ENCODE measurements at places on chromosomes 4 and X.

- no peak for DNase-seq
Measured at GRCh38 chr4:143224255-143224654, 39.5 kb downstream of the USP38 start.

DNA sequence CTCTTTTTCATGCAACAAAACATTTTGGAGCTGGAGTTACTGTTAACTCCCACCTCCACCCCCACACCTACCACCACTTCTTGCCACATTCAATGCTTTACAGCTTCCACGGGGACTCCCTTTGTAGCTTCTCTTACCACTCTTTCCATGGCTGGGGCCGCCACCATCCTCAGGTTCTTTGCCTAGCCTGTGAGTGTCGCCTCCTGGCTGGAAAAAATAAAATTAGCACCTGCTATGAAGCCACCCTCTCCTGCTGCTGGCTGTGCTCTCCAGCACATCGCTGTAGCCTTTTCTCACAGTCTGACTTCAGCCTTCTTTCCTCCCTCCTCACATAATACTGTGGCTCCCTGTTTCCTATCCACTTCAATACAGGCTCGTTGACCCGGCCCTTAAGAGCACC, 114.4 kb downstream of the FRAS1 start:
- DNase-seq, result no peak

DNA sequence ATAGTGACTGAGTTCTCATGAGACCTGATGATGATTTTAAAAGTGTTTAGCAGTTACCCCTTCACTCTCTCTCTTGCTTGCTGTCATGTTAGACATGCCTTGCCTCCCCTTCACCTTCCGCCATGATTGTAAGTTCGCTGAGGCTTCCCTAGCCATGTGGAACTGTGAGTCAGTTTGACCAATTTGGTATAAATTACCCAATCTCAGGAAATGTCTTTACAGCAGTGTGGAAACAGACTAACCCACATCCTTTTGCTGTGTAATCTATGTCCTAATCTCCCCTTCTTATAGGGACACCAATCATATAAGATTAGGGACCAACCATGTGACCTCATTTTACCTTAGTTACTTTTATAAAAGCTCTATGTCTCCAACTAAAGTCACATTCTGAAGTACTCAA, 677.8 kb downstream of the ADGRL3 start:
- DNase-seq, result no peak

DNA sequence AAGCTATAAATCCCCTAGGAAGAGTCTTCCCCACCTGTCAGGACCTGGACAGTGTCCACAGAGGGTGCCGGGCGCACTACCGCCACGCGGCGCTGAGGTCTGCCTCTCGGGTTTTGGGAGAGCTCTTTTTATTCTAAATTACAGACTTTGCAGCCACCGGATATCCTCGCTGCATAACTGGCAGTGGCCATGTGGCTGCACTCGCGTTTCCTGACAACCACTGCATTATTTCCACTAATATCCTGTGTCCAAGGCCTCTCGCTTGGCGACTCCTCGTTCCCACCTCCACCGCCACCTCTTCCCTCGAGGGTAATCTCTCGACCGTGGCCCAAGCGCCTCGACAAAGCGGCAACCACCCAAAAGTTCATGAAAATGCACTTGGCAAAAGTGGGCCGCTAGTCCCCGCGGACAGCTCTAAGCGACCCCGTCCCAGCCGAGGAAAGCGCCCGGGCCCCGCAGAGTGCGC, 512 bp upstream of the TMEM131L start:
- DNase-seq, result peak; percentile 58

DNA sequence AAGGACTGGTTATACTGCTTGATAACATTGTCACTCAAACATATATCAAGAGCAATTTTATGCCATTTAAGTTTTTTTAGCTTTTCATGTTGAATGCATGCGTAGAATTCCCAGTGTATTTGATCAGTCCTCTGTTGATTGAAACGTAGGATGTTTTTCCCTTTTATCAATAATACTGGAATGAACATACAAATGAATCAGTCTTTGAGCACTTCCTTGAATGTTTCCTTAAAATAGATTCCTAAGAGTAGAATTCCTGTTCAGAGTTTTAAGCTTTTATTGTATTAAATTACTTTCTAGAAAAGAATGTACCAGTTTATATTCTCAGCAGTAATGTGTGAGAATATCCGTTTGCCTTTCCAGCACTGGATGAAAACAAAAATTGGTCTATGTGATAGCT, 37.8 kb downstream of the ADD1 start:
- DNase-seq, result no peak

GRCh38 chr4:15914736-15915135, 23.8 kb downstream of the FGFBP1 start:
- no peak for DNase-seq

GRCh38 chrX:154327038-154327820, 31.6 kb downstream of the TKTL1 start:
- peak; percentile 68 for DNase-seq

DNA sequence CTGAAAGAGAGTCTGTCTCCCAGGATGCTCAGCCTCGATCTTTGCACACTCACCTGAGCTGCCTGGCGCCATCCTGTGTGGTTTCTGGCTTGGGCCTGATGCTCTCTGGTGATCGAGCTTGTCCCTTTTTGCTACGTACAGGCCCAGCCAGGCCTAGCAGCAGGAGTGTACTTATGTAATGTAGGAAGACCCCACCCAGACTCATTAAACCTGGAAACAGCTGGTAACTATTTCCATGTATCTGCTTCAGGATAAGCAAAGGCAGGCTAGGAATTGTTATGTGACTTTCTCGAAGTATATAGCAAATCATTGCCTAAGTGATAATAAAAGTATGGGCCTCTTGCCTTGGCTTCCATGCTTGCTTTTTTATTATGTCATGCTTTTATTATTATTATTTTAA, 18.6 kb upstream of the ARSJ start:
- DNase-seq, result no peak

GRCh38 chr4:142600952-142601351, 245.1 kb downstream of the INPP4B start:
- DNase-seq, result no peak

- peak; percentile 42 for DNase-seq
Measured at GRCh38 chr4:76801621-76802235, 96.2 kb downstream of the SOWAHB start.

DNA sequence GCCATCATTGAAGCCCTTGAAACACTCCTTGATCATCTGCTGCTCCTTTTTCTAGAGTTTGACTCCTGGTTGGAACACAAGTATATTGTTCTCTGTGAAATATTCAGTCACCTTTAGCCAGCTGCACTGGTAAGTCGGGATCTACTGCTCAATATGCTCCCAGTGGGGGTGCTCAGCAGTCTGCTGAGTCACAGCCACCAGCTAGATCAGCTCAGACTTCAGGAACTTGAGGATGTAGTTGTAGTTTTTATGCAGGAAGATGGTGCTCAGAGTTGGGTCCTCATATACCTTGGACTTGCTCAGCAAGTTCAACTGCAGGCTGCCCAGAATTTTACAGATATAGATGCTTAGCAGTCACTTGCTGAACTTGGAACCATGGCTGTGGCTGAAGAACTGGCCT, 202.5 kb upstream of the RPL34 start:
- DNase-seq, result peak; percentile 56

- DNase-seq, result no peak
Measured at GRCh38 chr4:26978387-26979053, 117.9 kb downstream of the STIM2 start.

DNA sequence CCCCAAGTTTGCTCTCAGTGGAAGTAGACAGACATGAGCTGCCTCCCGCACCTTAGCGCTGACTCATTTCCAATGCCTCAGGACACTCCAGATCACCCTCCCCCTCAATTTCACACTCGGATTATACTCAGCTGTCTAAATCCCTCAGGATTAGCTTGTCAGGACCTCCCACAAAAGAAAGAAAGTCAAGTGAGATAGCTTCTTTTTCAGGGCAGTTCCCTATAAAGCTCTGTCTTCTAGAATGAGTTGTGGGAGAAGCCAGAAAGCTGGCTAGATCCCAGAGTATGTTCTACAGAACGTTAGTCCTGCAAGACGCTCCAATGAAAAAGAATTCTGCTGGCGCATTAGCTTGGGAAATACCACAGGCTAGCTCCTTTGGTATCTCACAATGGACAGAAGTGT, 51.2 kb upstream of the MTNR1A start:
- DNase-seq, result peak; percentile 52

- no peak for DNase-seq
Measured at GRCh38 chrX:71482228-71482958, 50.5 kb upstream of the OGT start.

- no peak for DNase-seq
Measured at GRCh38 chrX:40784516-40785151, 49.3 kb upstream of the MED14 start.

DNA sequence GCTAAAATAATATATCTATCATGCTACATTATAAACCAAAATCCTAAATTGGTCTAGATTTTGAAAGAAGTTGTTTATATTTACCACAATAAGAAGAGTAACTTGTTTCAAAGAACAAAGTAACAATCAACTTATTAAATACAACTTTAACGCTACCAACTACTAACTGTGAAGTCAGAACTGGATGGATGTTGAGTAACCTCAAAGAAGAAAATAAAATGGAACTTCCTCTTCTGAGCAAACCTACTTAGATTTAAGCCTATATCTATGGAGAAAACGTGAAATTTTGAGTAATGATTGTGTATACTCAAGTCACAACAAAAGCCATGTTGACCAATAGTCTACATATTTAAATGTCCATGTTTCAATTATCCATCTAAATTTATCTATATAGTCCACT, 25.7 kb downstream of the SH3RF1 start:
- no peak for DNase-seq

GRCh38 chrX:291411-291901, 10.3 kb downstream of the PLCXD1 start:
- DNase-seq, result no peak

DNA sequence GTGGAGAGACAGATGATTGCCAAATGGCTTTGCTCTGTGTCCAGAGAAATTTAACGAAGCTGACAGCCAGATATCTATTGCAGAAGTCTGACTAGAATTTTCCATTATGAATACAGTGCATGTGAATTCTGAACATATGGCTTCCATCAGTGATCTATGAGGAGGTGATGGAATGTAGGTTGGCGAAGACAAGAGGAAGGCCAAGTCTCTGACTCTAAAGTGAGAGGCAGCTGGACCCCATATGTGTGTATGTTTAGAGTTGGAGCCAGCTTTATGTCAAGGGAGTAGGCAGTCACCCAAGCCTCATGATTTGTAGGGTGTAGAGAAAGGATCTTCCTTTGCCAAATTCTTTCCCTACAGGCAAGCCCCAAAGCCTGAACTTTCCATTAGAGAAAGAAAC, 76.2 kb upstream of the TEX13D start:
- peak; percentile 91 for DNase-seq

GRCh38 chr4:177483760-177484159, 41.5 kb upstream of the AGA start:
- DNase-seq, result no peak

GRCh38 chr4:48484494-48485168, 1.5 kb downstream of the SLC10A4 start:
- DNase-seq, result no peak

- no peak for DNase-seq
Measured at GRCh38 chr4:86178211-86178610, 181.6 kb downstream of the MAPK10 start.

DNA sequence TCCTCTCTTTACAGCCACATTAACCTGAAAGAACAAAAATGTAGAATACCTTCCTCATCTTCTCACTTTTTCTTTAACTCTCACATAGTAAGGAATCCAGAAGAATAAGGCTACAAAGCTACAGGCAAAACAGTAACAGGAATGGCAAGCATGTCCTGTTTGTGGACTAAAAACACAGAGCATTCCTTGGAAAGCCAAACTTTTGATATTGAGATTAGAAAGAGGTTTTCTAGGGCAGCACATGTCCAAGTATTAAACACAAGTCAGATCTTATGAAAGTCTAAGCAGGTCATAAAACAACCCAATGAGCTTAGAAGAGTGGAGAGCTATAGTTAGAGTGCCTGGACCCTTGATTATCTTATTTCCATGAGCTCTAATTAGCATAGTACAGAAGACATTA, 58.2 kb upstream of the FAM9C start:
- peak; percentile 39 for DNase-seq

- DNase-seq, result peak; percentile 53
Measured at GRCh38 chrX:93673869-93674271, at the start of gene FAM133A. TSS of gene FAM133A (plus strand) at chrX:93674206. CDS start at chrX:93709420, 35,214 bp downstream.

- DNase-seq, result no peak
Measured at GRCh38 chr4:162268911-162269310, 105.1 kb upstream of the FSTL5 start.

DNA sequence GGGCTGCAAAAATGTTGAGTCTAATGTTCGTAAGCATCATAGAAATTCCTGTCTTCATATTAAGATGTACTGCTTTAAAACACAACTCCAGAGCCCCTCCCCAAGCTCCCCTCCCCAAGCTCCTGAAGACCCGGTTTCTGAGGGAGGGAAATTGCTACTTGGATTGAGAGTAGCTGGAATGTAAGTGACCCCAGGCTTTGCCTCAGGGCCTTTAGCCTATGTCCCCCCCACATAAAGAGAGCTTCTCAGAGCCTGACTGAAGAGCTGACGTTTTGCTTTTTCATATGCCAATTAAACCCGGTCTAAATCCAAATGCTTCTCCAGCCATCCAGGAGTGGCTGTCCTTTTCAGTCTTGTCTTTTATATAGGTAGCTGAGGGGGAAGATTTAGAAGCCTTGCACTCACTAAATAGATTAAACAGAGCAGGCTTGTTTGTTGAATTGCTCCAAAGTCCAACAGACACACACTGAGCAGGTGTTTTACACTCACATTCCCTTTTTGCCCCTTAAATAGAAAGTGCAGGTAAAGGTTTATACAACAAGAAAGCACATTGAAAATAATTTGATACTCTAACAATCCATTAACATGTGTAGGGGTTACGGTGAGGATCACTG, 19.6 kb downstream of the ARX start:
- DNase-seq, result no peak

DNA sequence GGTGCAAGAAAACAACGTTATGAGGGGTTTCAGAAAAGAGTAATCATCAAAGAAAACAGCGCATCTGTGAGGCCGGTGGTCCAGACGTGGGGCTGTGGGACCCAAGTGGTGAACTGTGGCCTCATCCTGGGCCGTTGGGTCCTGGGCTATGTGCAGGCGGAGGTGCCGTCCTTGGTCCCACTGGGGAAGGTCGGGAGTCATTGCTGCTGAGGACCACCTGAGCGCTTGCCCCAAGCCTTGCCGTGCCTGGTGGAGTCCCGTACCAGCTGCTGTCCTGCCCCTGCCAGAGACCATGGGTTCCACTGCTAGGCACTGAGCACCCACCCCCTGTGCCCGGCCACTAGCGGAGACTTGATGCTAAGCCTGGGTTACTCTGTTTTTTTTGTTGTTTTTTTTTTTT, 25.5 kb upstream of the UVSSA start:
- no peak for DNase-seq

GRCh38 chr4:147110473-147111367, 165.1 kb upstream of the TTC29 start:
- DNase-seq, result peak; percentile 51

- no peak for DNase-seq
Measured at GRCh38 chr4:166012129-166013030, 139.3 kb downstream of the TLL1 start.

GRCh38 chrX:118350706-118351105, 4.8 kb downstream of the WDR44 start:
- no peak for DNase-seq

GRCh38 chrX:141341743-141342142, 99.4 kb upstream of the SPANXC start:
- no peak for DNase-seq

Data from fibroblast of skin of scalp (primary cell).